ENCODE measurements at places on chromosomes 11 and 22. TPM values are rescaled to one million over a fixed set of nuclear protein-coding genes. Genes with fewer than 3 reads are reported as not detected.

Gene PDGFD
- 20.3 TPM for polyA plus RNA-seq

Gene PAMR1
- 3.5 TPM for polyA plus RNA-seq

- no peak for DNase-seq
Observed at GRCh38 chr11:125285844-125286243, 121.3 kb downstream of the PKNOX2 start.

- DNase-seq: no peak
Observed at GRCh38 chr11:3709977-3710376, 38.8 kb upstream of the CHRNA10 start.

- DNase-seq: no peak
Observed at GRCh38 chr11:47143322-47143721, 33.4 kb downstream of the ARFGAP2 start.

- no peak for DNase-seq
Observed at GRCh38 chr22:21894799-21895198, 27.4 kb upstream of the MAPK1 start.
